ENCODE measurements at places on chromosomes 4 and X.

DNA sequence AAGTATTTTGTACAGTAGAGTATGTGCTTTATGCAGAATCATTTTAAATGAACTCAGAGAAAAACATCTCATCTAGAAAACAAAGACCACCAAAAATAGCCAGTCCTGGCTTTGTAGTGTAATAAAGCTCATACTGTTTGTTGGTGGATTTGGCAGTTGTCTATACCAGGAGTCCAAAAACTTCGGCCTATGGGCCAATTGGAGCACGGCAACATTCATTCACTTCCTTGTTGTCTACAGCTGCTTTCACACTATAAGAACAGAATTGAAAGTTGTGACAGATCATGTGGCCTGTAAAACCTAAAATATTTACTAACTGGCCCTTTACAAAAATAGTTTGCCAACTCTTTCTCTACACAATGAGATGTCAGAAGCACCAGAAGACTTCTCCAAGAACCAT is 5.3 kb downstream of the FBXW7 start:
- DNase-seq = no peak

- DNase-seq = no peak
These were observed 210.8 kb downstream of the SPOCK3 start for GRCh38 chr4:167023364-167023925.

- DNase-seq = no peak
These were observed 6.2 kb upstream of the GSPT2 start for GRCh38 chrX:51737091-51737490.

DNA sequence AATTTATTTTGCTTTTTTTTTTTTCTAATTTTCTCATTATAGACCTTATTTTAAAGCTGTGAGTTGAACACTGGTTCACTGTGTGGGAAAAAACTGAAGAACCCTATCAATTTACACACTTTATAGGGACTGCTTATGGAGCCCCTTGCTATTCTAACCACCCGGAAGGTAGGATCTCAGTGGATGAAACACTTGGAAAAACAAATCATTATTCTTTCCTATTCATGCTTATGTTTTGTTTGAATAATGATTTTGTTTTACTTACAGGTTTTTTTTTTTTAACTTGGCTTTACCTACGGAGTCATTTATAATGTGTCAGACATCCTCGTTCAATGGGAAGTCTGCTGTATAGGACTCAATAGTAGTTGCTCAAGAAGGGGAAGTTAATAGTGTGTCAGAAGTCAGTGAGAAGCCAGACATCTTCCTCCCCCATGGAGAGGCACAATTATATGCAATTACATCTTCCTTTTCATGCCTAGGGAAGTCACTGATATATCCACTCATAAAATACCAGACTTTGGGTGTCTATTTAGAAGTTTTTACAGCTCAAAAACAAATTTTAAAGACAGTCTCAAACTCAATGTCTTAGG is 113.2 kb downstream of the ARSF start:
- no peak for DNase-seq

GRCh38 chr4:36255577-36255976 is 11.3 kb upstream of the ARAP2 start:
- DNase-seq = no peak

GRCh38 chr4:36310216-36310615 is 28.8 kb downstream of the DTHD1 start:
- DNase-seq = no peak
